Epithelial cell of prostate (primary cell): ENCODE measurements at places on chromosomes 4 and X.

DNA sequence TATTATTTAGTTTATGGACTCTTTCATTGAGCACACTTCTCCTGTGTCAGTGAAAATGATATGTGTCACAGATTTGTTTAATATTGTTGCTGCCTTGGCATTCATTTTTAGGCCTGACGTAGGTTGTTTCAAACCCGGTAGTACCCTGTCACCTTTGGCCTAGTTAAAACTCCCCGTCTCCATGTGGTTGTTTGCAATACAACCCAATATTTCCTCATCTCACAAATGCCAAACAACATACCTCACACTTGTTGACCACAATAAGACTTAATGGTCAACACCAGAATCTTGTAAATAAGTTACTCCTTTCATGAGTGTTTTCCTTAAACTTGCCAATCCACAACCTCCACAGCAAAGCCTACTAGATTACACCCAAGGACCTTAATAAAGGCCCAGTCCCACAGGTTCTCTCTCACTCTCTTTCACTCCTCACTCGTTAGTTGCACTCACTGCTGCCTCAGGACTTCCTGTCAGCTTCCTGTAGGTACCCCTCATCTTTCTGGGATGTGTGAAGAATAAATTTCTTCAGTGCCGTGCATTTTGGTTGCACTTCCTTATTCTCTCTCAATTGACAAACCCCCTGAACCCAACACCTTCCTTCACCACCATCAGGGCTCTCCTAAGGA lies 31.3 kb downstream of the IL13RA2 start:
- DNase-seq: no peak

- no peak for DNase-seq
Observed at GRCh38 chr4:183631577-183632198, 27.3 kb downstream of the RWDD4 start.

DNA sequence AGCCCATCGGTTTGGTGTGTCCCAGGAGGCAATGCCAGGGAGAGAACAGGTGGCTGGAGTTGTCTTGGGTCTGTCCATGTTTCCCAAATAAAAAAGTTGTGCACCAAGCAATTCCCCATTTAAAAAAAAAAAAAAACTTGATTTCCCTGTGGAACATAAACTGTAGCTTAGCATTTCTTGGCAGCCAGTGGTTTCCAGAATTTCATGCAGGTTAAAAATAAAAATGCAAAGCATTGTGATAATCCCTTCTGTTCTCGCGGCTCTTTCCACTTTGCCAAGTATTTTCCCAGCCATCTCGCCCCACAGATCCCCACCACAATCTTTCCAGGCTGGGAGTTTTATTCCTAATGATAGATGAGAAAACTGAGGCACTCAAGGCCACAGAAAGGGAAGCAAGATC lies 51.4 kb upstream of the MSX1 start:
- no peak for DNase-seq

DNA sequence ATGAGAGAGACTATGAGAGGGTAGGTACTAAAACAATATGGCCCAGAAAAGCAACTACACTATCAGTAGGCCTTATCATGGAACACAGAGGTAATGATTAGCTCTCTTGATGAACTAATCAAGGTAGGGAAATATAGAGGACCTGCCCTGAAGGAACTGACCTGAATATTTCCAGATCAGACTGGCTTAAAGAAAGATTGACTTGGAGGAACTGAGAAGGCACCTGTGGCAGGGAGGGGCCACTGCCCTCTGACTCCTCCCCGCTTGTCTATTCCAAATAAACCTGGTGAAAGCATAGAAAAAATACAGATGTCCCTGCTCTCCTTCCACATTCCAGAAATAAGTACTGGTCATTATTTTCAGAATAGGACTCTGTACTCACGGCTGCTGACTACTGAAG lies 5.5 kb downstream of the RPS6KA6 start:
- no peak for DNase-seq

GRCh38 chrX:72479324-72480274 lies 93.0 kb downstream of the HDAC8 start:
- DNase-seq: no peak

DNA sequence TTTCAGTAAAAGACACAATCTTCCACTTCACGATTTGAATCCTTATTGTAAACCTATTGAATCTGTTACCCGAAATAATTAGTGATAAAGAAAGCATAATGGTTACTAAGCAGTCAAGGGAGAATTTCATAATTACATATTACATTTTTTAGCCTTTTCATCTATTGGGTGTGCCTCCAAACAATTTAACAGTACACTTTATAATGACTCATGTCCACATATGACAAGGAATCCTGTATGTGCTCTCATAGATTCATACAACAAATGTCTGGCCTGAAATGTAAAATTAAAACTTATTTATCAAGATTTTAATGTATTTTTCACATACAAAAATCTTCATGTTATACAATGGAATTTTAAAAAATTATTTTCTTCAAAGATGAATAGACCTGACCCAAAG lies 39.4 kb downstream of the PPP3CA start:
- no peak for DNase-seq

DNA sequence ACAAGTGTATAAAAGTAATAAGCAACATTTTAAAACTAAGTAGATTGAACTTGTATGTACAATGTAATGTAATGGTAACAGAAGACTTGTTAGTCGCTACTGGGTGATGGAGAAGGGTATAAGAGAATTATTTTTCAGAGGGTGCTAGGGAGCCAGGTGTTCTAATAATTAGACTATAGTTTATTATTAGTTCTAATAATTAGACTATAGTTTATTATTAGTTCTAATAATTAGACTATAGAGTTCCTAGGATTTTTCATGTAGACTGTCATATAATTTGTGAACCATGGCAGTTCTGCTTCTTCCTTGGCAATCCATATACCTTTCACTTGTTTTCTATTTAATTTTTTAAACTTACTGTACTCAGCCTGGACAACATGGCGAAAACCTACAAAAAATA lies 117.3 kb upstream of the TSPAN5 start:
- no peak for DNase-seq

DNA sequence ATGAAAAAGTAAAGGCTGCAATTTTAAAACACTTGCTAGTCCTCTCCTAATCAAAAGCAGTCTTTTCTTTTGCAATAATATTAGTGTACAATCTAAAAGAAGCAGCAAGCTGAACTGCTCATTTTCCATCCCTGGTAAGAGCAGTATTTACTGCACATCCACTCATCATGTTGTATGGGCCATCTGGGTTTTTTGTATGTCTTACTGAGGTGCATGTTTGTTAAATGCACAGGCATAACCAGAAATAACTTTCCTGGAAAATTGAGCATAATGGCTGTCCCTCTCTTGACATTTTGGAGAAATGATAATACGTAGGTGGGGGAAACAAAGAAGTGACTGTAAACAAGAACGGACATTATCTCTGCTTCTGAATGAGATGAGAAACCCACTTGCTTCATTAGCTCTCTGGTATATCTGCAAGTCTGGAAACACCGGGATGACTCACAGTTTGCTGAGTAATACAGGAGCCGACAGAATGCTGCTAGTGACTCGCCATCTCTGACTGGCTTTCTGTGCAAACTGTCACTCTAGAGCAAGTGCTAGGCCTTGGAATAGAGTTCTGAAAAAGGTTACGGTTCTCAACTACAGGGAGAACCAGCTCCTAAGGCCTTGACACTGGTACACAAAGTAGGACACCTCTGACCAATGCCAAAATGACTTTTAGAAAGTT lies 85.7 kb upstream of the MTM1 start:
- peak; percentile 39 for DNase-seq

DNA sequence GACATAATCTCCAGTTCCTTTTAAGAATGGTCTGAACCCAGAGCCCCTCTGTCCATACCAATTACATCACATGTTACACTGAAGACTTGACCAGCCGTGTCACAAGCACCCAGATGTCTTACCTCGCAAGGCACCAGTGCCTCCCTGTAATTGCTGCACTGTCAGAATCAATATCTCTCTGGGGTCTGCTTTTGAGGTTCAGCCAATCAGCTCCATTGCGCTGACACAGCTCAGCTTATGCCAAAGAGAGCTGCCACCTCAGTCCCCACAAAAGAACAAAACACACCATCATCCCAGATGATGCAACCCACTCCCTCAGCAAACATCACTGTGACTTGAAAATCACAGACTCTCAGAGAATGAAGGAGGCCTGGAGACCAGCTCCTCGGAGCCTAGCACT lies 82.5 kb upstream of the SORBS2 start:
- DNase-seq: no peak

DNA sequence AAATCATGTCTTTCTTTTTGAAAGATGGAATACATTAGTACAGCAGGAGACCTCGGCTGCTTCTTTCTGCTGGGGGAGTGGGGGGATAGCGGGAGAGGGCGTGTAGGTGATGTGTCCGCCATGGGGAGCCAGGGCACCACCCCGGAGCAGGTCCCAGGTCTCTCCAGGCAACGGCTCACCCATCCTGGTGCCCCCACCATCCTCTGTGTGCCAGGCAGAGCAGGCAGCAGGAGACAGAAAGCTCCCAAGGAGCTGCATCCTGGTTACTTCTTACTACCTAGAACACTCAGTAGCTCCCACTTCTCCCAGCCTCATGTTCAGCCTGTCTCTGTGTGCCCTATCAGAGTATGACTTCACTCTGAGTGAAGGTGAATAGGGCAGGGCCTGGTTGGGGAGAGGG lies 23.6 kb downstream of the TNIP2 start:
- DNase-seq: no peak

DNA sequence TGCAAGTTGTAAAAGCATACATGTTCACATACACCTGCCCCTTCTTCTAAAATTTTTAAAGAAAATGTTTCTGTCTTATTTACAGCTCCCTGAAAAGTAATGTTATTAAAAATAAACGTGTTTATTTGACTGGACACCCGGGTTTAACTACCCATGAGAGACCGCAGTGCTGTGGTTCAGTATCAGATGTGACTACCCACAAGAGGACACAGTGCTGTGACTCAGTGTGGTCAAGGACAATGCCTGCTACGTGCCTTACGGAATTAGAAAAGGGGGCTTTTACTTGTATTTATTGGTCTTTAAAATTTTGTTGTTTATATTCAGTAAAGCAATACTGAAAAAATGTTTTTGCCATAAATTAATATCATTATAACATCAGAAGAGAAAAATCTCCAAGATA lies 641.4 kb downstream of the TRIML1 start:
- no peak for DNase-seq

DNA sequence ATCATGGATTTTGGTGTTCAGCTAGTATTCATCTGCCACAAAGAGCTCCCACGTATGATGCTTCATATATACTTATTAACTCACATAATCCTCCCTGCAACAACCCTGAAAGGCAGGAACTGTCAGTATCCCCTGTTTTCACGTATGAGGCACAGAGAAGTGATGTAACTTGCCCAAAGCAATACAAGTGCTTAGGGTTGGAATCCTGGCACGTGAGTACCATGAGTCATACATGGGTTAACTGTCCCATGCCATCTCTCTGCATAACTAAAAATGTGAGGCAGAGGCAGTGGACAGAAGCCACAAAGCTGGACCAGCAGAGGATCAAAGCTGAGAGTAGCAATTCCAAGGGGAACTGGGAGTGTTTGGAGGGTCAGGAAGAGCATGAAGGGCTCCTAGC lies 35.7 kb upstream of the EGFL6 start:
- DNase-seq: peak; percentile 14

DNA sequence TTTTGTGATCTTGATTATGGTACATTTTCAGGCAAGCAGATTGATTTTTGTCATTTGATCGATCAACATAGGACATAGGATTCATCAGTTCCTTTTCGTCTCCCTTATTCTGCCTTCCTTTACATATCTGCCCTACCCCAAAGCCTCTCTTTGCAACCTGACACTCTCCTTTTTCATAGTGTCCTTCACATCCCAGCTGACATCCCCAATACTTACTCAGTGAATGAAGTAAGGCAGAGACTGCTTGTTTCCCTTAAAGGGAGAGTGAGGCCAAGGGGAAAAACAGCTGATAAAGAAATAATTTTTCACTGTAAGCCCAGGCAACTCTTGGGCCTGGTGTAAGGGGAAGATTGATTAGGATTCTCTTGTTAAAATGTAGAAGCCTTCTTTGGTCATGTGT lies 69.8 kb downstream of the GBA3 start:
- DNase-seq: no peak

GRCh38 chrX:106725931-106726330 lies 570 bp upstream of the RNF128 start:
- DNase-seq: no peak

- DNase-seq: no peak
Observed at GRCh38 chrX:46673620-46674359, 85.1 kb downstream of the SLC9A7 start.

DNA sequence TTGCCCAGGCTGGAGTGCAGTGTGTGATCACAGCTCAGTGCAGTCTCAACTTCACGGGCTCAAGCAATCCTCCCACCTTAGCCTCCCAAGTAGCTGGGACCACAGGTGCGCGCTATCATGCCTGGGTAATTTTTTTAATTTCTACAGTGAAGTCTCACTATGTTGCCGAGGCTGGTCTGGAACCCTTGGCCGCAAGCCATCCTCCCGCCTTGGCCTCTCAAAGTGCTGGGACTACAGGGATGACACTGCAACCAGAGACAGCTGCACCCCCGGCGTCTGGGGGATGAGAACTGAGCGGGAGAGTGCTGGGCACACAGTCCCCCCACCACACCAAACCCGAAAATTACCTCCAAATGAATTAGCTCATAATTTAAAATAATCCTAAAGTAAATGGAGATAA lies 33.1 kb upstream of the GTPBP6 start:
- no peak for DNase-seq

DNA sequence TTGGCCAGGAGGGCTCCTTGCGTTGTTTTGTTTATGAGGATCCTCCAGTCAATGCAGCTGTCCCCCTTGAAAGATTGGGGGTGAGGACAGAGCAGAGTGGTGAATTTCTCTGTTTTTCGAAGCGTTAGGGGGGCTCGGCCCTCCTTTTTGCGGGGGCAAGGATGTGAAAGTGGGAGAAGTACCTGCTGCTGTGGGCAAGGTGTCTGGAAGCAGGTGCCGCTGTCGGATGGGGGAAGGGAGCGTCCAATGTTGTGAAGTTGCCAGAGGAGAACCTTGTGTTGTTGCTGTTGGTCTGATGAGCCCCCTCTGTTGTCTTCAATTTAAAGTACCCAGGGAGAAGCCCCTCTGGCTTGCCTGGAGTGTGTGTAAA lies 613 bp downstream of the GLRB start:
- DNase-seq: no peak

DNA sequence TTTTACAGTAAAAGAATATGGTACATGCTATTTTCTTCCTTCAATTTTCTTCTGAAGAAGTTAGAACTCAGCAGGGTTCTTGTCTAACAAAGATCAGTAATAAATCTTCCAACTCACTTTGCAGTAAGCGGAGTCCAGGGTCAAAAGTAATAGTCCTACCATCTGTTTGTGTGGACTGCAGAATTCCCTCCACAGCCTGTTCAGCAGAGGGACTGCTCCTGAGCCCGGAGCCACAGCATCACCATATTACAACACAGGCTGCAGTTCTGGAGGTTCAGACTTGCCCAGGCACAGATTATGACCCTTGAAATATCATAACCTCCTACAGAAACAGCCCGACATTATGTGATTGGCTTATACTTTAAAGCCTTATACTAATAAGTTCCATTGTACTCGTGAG lies 10.3 kb downstream of the FHDC1 start:
- no peak for DNase-seq

- DNase-seq: no peak
Observed at GRCh38 chrX:72395237-72395636, 89.5 kb upstream of the CITED1 start.

GRCh38 chr4:52057196-52057595 lies 6.1 kb downstream of the SPATA18 start:
- no peak for DNase-seq

- DNase-seq: no peak
Observed at GRCh38 chr4:3041192-3042142, 32.9 kb downstream of the HTT-AS start.

GRCh38 chr4:22668301-22668700 lies 24.4 kb upstream of the GBA3 start:
- DNase-seq: no peak

GRCh38 chr4:159175989-159176375 lies 73.1 kb downstream of the RAPGEF2 start:
- no peak for DNase-seq
